WTC11 (cell line): ENCODE measurements at places on chromosomes 16 and 17.

GRCh38 chr17:10620823-10621222 lies 36.3 kb downstream of the MYH3 start:
- DNase-seq = no peak

GRCh38 chr17:27616414-27616813 lies 14.6 kb upstream of the LGALS9 start:
- no peak for DNase-seq

- no peak for DNase-seq
Measured at GRCh38 chr16:68750193-68750695, 13.2 kb downstream of the CDH1 start.

DNA sequence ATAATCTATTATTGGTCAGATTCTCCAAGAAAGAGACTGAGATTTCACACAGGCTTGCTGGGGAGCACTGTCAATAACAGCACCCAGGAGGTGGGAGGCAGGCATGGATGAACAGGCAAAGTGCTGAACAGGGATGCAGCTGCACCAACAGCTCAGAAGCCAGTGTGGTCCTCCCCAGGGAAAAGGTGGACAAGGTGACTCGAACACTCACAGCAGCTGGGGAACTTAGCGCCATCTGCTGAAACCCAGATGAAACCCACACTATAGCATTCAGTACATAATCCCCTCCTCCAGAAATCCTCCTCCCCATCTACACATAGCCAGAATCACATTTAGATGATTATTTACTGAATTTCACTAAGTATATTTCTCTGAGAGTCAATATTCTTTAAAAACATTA lies 255.2 kb upstream of the WSB1 start:
- DNase-seq = no peak

DNA sequence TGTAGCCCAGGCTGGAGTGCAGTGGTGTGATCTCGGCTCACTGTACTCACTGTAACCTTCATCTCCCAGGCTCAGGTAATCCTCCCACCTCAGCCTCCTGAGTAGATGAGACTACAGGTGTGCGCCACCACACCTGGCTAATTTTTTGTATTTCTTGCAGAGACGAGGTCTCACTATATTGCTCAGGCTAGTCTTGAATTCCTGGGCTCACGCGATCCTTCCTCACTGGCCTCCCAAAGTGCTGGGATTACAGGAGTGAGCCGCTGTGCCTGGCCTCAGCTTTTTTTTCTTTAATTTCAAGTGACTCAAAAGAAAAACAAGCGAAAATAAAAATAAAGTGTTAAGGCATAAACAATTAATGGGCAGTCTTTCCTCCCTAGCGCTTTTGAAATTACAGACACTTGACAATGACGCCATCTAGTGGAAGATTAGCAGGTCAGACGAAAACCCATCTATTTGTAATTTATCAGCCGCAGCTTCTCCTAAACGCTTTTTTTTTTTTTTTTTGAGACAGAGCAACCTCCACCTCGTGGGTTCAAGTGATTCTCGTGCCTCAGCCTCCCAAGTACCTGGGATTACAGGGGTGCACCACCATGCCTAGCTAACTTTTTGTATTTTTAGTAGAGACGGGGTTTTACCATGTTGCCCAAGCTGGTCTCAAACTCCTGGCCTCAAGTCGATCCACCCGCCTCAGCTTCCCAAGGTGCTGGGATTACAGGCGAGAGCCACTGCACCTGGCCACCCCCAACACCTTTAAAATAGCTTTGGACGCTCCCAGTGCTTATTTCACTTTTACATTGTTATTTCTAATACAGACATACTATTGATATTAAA lies 28.1 kb upstream of the PECAM1 start:
- DNase-seq = no peak

GRCh38 chr17:71334048-71334751 lies 786.6 kb upstream of the SOX9 start:
- DNase-seq = no peak

GRCh38 chr16:73735954-73736353 lies 560.7 kb upstream of the PSMD7 start:
- no peak for DNase-seq

- DNase-seq = no peak
Measured at GRCh38 chr16:75333721-75334163, 82.3 kb upstream of the BCAR1 start.

- DNase-seq = no peak
Measured at GRCh38 chr16:79163691-79164387, 436.7 kb downstream of the MAF start.

DNA sequence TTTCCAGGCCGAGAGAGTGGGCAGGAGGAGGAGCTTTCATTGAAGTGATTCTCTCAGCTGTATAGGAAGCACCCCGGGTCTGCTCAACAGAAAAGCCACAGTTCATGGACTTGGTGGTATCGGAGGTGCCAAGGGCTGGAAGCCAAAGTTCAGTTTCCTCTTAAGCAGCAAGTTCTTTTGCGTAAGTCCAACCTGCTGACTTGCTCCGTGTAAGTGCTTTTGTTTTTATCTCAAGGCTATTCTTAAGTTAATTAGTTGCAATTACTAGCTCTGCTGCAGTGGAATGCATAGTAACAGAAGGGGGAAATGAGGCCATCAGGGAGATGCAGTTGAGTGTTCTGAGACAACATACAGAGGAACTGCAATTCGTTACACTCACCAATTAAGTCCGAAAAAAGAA lies 44.6 kb downstream of the SMIM36 start:
- no peak for DNase-seq

- DNase-seq = no peak
Measured at GRCh38 chr16:56912746-56913708, 18.9 kb upstream of the HERPUD1 start.
